ENCODE measurements at places on chromosomes 12 and 14. TPM values are rescaled to one million over a fixed set of nuclear protein-coding genes. Genes with fewer than 3 reads are reported as not detected.
A peak's percentile ranks its signal among the peaks of the same experiment; 100 is the strongest.

GRCh38 chr12:47216150-47216677 lies 136.5 kb upstream of the AMIGO2 start:
- DNase-seq, result no peak

DNA sequence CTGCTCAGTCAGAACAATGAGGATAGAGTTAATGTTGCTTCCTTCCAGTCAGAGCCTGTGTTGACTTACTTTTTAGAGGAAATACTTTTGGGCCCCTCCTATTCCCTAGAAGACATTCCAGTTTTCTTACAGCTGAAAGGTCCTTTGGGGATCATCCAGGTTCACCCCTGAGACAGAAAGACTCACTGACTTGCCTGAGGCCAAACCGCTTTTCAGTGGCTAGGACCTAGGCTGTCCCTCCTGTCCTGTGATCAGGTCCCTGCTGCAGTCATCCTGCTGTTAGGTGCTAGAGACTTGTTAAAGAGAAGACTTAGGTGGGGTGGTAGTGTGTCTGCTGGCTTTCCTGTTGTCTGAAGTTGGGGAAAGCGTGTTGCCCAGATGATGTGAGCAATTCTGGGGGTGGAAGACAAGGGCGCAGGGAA lies 39.6 kb downstream of the SUSD6 start:
- no peak for DNase-seq

DNA sequence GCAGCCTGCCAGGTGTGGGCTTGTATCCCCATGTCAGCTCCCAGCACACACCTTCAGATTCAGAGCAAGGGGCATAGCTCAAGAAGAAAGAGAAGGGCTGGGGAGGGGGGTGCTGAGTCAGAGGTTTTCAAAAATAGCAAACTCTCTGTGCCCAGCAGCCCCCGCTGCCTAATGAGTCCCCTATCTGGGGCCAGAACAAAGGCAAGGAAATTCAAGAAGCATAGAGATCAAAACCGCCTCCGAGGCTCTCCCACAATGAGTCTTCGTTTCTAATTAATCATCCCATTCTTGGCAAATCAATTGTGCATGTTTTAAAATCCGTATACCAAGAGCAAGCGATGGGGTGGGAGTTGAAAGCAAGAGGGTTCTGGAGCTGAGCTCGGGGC lies 19.5 kb upstream of the CMKLR1 start:
- no peak for DNase-seq

- no peak for DNase-seq
Measured at GRCh38 chr14:38731962-38732361, 371.1 kb downstream of the SEC23A start.

GRCh38 chr12:52873832-52874572 lies 25.2 kb upstream of the KRT78 start:
- peak; percentile 95 for DNase-seq

DNA sequence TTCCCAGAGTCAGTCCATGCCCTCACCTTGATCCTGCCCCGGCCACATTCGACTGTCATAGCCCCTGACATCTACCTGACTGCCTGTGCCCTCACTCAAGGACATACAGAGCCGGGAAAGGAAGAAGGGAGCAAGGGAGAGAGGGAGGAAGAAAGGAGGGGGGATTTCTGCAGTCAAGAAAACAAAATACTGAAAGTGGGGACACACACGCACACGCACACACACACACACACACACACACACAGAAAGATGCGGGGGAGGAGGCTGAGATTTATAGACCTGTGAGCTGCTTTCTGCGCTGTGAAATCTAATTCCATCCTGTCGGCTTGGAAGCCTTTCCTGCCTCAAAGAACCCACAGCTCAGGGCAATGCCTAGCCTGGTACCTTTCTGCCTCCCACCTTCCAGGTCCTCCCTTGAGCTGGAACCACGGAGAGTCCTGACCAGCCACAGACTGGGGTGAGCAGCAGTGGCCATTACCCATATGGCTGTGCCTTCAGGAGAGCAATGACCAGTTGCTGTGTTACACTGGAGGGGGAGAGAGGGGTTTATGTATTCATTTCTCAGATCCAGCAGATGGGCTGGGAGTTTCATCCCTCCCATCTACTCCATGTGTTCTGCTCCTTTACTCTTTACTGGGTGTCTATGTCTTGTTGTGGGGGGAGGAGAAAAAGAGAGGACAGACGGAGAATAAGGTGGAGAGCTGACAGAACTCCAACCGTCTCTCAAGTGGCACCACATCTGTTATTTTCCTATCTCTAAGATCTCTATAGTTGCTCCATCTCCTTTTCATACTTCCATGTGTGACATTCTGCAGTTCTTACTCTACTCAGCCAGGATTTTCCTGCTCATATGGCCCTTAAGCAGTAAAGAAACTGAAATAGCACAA lies 12.9 kb downstream of the C14orf93 start:
- DNase-seq, result no peak

GRCh38 chr14:29028973-29029582 lies 262.5 kb downstream of the FOXG1 start:
- DNase-seq, result peak; percentile 11

DNA sequence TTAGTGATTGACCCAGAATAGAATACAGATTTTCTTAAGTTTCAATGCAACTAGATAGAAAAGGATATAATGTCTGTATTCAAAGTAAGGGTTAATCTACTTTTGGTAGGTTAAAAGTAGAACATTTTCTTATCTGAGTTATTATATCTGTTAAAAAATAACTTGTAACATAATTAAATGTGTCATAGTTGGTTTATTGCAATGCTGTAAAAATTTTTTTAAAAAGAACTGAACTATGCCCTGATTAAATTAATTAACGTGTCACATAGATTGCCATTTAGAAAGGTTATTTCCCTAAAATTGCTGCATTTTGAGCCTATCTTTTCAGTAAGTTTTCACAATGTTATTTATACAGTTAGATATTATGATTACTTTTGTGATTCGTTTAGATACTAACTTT lies 89.2 kb downstream of the PDE3A start:
- no peak for DNase-seq

Gene FBXO34
- 16.0 TPM for total RNA-seq

Gene IFI27L2
- 35.8 TPM for total RNA-seq

Gene BATF
- not detected for total RNA-seq

Gene KRT81
- total RNA-seq, result 235 TPM

Gene NANOG
- total RNA-seq, result not detected

Gene EPYC
- not detected for total RNA-seq

Gene KRT8
- 199 TPM for total RNA-seq

Gene RNU4-1
- not detected for total RNA-seq

All from HT1080 (cell line).